ENCODE measurements at places on chromosomes 16 and 17. TPM values are rescaled to one million over a fixed set of nuclear protein-coding genes. Genes with fewer than 3 reads are reported as not detected.

The CAMTA2 gene
- total RNA-seq = 25.1 TPM

The RPL13 gene
- 3,283 TPM for total RNA-seq

The GSG1L gene
- total RNA-seq = not detected

The TLCD1 gene
- total RNA-seq = 27.1 TPM

The CDIPT gene
- total RNA-seq = 34.3 TPM

The ADAD2 gene
- not detected for total RNA-seq

- H3K4me3 ChIP-seq = no peak overlapping the region
- H3K36me3 ChIP-seq = no peaks in the 10 kb centered on the region
Observed at GRCh38 chr17:58783380-58783779, 27.7 kb downstream of the PPM1E start.

GRCh38 chr17:73646409-73647300 lies 2.4 kb upstream of the SDK2 start:
- H3K27me3 ChIP-seq = no peaks in the 10 kb centered on the region
- H3K4me3 ChIP-seq = no peak overlapping the region
- no peak overlapping the region for H3K27ac ChIP-seq
- peaks cover 8% of the 10 kb centered on the region for H3K4me1 ChIP-seq
- H3K36me3 ChIP-seq = no peaks in the 10 kb centered on the region

GRCh38 chr17:32801193-32801592 lies 75.7 kb downstream of the MYO1D start:
- H3K27ac ChIP-seq = no peak overlapping the region
- no peak overlapping the region for H3K4me3 ChIP-seq
- no peaks in the 10 kb centered on the region for H3K36me3 ChIP-seq
- no peaks in the 10 kb centered on the region for H3K27me3 ChIP-seq

DNA sequence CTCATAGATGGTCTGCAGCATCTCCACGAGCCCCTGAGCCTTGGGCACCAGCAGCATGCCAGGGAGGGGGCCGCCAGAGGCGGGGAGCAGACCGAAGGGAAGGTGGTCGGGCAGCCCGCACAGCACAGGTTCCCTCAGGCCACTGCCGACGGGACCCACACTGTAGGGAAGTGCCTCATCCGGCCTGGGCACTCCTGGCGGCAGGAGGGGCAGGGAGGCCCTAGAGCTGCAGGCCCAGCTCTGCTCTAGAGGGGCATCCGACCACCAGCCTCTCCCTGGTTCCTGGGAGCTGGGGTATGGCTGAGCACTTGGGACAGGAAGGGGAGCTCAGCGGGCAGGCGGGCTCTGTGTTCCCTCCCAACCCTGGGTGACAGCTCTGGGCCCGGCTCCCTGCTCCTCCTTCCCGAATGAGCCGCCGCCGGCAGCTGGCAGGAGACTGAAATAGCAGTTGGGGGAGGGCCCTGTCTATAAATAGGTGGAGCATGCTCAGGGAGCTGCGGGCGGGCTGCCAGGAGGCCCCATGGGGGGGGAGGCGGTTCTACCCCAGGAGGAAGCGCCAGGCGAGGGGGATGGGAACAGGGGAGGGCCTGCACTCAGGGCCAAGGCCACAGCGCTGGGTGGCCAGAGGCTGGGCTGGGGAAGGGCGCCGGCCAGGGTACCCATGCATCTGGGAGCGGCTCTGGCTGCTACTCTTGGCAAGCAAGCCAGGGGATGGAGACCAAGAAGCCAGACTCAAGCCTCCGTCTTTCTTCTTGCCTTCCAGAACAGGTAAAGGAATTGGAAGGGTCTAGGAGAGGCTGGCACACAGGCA lies 12.4 kb downstream of the HDAC5 start:
- no peaks in the 10 kb centered on the region for H3K27me3 ChIP-seq
- peak overlapping the region; percentile 46 for H3K27ac ChIP-seq
